Skeletal muscle cell (primary cell): ENCODE measurements at places on chromosomes 13 and 19.
A peak's percentile ranks its signal among the peaks of the same experiment; 100 is the strongest.

DNA sequence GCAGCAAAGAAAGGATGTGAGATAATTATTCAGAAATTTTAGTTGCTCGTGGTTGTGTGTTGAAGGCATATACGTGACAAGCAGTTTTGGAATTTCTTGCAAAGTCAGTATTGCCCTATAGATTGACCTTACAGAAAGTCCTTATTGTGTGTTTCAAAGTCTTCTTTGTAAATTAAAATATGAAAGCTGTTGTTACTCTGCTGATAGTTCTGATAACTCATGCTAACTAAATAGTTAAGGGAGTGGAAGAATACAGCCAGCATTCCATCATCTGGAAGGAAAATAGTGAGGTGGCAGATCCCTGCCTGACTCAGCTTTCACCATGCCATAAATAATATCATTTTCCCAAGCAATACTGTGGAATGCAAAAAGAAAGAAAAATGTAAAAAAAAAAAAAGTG, 27.2 kb downstream of the WASF3 start:
- DNase-seq = peak; percentile 76

- DNase-seq = no peak
Measured at GRCh38 chr19:38070573-38070972, 153.4 kb downstream of the DPF1 start.

DNA sequence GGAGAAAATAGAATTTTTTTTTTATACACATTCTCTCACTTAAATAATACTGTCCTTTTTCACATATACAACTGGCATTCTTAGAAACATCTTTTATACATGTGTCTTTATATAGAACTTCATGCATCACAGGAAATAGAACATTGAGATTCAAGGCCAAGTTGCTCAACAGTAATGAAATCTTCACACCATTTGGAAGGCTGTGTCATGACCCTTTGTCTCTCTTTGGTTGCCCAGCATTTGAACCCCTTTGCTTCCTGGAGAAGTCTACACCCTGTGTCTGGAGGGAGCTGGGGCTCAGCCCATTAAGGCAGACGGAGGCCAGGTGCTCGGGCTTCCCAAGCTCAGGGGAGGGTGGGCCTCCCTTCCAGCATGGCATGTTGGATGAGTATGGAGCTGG, 41.1 kb downstream of the B3GLCT start:
- peak; percentile 52 for DNase-seq

DNA sequence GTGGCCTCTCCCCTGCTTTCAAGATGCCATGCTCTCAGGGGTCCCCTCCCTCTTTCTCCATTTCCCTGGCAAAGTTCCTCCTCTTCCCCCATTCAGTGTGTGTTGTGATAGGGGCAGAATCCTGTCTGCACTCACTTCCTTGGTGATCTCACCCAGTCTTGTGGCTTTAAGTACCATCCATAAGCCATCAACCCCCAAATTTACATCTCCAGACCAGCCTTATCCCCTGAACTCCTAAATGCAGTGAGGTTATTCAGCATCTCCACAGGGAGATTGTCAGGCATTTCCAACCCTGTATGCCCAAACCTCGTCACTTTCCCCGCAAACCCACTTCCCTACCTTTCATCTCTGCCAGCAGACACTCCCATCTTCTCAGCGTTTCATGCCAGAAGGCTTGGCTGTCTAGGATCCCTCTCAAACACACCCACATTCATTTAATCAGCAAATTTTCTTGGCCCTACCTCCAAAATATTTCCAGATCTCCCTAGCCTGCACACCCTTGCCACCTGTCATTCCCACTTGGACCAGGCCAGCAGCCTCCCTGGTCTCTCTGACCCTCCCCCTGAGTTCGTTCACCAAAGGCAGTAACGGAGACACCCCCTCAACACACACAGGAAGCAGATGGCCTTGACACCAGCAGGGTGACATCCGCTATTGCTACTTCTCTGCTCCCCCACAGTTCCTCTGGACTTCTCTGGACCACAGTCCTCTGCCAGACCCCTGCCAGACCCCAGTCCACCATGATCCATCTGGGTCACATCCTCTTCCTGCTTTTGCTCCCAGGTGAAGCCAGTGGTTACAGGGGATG, at the start of gene HCST:
Gene HCST, plus strand, starts transcription at position 676 of the 808 bp plus-strand sequence. Its CDS starts 65 bp downstream, at position 741.
- no peak for DNase-seq

- DNase-seq = no peak
Measured at GRCh38 chr19:47686679-47687450, 26.4 kb upstream of the EHD2 start.

- peak; percentile 32 for DNase-seq
Measured at GRCh38 chr13:79796136-79796535, 315.2 kb downstream of the NDFIP2 start.

GRCh38 chr19:46488551-46488950, 7.1 kb downstream of the PNMA8B start:
- DNase-seq = no peak

DNA sequence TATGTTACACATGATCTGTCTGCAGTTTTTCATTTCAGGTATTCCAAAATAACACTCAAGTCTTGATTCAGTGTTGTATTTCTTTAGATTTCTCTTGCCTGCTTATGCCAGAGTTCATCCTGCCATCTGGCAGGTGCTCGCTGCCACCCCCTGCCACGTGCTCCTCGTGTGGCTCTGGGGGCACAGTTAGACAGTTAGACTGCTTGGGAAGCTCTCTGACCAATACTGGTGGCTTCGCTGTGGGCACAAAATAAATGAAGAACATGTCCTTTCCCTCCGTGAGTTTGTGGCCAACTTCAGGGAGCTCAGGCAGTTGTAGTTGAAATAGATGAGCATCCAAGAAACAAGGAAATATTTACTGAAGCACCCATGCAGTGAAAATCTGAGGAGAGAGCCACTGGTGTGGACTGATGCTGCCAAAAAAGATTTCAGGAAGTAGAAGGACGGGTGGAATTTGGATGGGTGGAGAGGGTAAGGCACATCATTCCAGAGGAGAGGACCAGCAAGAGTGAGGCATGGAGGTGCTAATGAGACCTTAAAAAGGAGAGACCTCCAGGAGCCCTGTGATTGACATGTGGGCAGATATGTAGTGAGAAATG, 37.5 kb upstream of the GPR183 start:
- DNase-seq = no peak

DNA sequence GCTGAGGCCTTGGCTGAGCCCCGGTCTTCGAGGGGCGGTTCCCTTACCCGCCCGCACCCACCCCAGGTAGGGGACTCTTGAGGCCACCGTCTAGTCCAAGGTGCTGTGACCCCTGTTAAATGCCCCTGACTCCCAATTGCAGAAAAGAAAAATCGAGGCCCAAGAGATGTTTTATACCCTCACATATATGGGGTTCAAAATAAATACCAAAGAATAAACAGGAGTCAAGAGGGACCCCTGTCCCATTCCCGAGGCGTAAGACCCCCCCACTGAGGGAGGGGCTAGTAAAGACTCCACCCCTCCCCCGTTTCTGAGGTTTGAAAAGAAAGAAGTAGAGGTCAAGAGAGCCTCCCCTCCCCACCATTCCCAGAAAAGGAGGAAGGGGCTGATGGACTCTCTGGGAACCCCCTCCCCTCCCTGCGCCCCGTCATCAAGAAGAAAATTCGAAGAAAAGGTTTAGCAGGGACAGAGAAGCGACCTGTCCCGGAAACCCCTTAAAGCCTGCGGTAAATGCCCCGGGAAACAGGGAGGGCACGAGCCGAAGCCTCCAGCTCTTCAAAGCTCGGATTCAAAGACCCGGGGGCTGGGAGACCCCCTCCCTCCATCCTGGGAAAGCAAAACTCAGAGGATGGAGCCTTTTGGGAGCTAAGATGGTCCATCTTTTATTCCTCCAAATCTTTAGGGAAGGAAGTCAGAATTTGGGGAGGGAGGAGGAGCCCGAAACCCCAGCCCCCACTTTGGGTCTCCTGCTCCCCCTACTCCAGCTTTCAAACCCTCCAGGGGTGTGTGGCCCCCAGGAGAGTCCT, 755 bp upstream of the RAB3A start:
- DNase-seq = no peak

DNA sequence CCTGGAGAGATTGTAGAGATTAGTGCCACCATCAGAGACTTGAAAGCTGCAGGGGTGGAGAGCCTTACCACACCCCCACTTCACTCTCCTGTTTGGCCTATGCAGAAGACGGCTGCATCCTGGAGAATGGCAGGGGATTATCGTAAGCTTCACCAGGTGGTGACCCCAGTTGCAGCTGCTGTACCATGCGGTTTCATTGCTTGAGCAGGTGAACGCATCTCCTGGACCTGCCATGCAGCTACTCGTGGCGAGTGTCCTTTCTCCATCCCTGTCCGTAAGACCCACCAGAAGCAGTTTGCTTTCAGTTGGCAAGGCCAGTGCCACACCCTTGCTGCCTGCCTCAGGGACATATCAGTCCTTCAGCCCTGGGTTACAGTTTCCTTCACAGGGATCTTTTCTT, 21.2 kb downstream of the PPP5C start:
- DNase-seq = no peak

DNA sequence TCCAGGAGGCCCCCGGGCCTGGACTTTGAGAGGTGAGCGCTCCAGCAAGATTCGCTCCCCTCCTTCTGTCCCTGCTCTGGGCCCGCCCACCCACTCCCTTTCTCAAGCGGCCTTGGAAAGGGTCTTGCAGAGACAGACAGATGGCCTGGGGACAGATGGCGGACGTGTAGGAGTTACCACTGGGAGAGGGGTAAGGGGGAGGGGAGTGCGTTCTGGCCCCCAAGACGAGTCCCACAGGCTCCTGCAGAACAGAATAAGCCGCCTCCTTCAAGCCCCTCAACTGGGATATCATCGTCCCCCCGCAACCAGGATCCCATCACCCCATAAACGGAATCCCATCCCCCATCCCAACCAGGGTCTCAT, 3.6 kb upstream of the TNFAIP8L1 start:
- DNase-seq = no peak

- no peak for DNase-seq
Measured at GRCh38 chr19:17088552-17088951, 13.0 kb downstream of the MYO9B start.

- DNase-seq = no peak
Measured at GRCh38 chr19:21468791-21469190, 36.6 kb upstream of the ZNF429 start.

GRCh38 chr19:14119146-14119545, 1.6 kb upstream of the PRKACA start:
- DNase-seq = no peak

- no peak for DNase-seq
Measured at GRCh38 chr13:107803822-107804495, 411.4 kb downstream of the LIG4 start.

DNA sequence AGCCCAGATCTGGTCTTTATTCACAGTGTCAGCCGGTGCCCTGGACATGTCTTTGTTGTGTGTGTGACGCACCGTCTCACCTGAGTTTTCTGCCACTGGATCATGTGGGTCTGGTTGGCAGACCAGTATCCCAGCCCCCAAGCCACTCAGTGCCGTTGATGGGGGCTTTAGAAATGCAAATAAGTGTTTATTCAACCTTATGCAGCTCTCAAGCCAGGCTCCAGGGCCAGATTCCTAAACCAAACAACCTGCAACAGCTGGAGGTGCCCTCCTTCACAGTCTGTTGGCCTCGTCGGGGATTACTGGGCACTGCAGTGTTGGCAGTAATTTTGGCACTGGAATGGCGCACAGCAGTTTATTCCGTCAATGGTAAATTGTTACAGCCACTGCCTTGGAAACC, 21.6 kb downstream of the FAM124A start:
- no peak for DNase-seq

- DNase-seq = no peak
Measured at GRCh38 chr13:35947315-35947714, 183.9 kb downstream of the DCLK1 start.

DNA sequence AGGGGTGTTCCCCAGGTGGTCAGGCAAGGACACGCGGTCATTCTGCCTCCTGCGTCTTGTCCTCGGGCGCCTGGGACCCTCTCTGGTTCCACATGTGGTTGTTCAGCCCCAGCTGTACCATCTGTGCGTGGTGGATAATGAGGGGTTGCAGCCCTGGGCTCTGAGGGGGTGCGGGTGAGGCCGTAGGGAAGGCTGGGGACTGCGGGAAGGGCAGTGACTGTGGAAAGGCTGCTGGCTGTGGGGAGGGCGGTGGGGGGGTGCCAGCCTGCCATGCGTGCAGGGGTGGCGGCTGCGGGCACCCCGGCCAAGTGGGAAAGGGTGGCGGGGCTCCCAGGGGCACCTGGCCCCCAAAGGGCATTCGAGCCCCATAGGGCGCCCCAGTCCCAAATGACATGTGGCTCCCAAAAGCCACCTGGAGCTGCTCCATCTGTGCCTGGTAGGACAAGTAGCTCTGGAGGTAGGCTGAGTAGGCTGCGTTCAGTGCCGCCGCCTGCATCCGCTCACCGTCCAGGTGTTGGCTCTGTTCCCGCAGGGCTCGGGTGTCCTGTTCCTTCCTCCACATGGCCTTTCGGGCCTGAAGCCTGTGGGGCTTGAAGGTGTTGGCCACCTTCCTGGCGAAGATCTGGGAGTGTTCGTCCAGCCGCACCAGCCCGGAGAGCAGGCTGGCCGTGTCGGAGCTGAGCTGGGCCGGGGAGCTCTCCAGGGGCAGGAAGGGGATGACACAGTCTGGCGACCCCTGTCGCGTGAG, 15.1 kb downstream of the TICAM1 start:
- DNase-seq = no peak

GRCh38 chr13:25067064-25067463, 28.9 kb upstream of the PABPC3 start:
- no peak for DNase-seq

DNA sequence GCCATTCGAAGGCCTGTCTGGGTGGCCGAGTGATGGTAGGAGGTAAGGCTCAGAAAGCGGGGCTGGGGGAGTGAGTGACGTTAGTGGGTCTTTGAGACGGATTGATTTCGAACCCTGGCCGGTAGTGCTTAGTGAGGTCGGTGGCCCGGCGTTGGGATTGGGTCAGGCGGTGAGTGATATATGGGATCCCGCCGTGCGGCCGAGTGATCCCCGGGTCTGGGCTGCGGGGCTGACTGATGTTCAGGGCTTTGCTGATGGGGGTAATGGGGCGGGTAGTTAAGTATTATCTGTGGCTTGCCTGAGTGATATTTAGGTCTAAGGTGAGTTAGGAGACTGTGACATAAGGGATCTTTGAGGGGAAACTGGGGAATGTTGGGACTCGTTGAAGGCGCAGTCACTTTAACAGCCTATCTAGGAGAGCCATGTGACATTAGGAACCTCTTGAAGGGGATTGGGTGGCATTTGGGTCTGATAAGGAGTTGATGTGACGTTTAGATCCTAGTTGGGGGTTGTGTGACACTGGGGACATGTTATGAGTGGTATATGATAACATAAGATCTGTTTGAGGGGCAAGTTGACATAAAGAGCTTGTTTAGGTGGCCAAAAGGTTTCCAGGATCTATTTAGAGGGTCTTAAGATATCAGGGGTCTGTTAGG, 543 bp downstream of the PSMC4 start:
- no peak for DNase-seq

- DNase-seq = no peak
Measured at GRCh38 chr19:5356918-5357317, 16.3 kb upstream of the PTPRS start.

- no peak for DNase-seq
Measured at GRCh38 chr13:52103386-52103785, 25.5 kb downstream of the NEK5 start.

- no peak for DNase-seq
Measured at GRCh38 chr19:19502808-19503602, 12.3 kb downstream of the TSSK6 start.

DNA sequence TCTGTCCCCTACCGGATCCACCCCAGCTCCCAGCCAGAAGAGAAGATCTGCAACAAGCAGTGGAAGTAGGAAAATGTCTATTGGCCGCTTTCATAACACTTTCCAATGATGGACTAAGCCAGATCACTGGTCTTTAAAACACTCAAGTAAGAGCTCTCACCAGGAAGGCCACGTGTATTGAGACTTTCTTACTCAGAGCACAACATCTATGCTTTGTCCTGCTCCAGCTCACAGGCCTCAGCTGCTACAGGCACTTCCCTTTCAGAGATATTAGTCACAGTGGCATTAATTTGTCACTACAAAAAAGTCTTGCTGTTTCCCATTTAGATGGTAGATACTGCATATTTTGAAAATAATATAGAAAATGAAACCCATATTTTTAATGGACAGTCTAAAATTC, 164.2 kb downstream of the ABCC4 start:
- no peak for DNase-seq
